ENCODE measurements at places on chromosomes 2 and 18. TPM values are rescaled to one million over a fixed set of nuclear protein-coding genes. Genes with fewer than 3 reads are reported as not detected.

Gene GORASP2
- 30.1 TPM for total RNA-seq

Gene TBR1
- under 0.01 TPM for total RNA-seq

Gene SKOR2
- not detected for total RNA-seq

Gene GLI2
- 0.26 TPM for total RNA-seq

Gene DSG2
- 91.5 TPM for total RNA-seq

Gene SPEG
- 1.8 TPM for total RNA-seq

Gene SP140L
- 1.6 TPM for total RNA-seq

Gene AMER3
- total RNA-seq, result under 0.01 TPM

Gene SRD5A2
- under 0.01 TPM for total RNA-seq

Gene SULT1C4
- total RNA-seq, result not detected

Gene SERPINB3
- total RNA-seq, result 22.4 TPM

Gene NYAP2
- total RNA-seq, result not detected

Gene ANKRD30B
- total RNA-seq, result not detected

Gene ALPP
- not detected for total RNA-seq

Gene TTC39C
- total RNA-seq, result 16.0 TPM

Gene RUFY4
- total RNA-seq, result not detected

Gene LYPD6
- total RNA-seq, result 0.26 TPM

Gene ASTL
- total RNA-seq, result not detected

Gene SGO2
- total RNA-seq, result 0.79 TPM

Gene CYBRD1
- 14.5 TPM for total RNA-seq

Gene GDF7
- 0.13 TPM for total RNA-seq

Gene SIX2
- total RNA-seq, result 4.2 TPM

Gene LIMS4
- not detected for total RNA-seq

Gene EMILIN1
- total RNA-seq, result under 0.01 TPM

All from bronchial epithelial cell (primary cell).